ENCODE measurements at places on chromosomes 1 and 21. TPM values are rescaled to one million over a fixed set of nuclear protein-coding genes. Genes with fewer than 3 reads are reported as not detected.

- no peak for DNase-seq
These were observed 39.1 kb upstream of the FOXO6 start for GRCh38 chr1:41322101-41322661.

GRCh38 chr1:12183095-12183794 is 16.5 kb downstream of the TNFRSF1B start:
- no peak for DNase-seq

DNA sequence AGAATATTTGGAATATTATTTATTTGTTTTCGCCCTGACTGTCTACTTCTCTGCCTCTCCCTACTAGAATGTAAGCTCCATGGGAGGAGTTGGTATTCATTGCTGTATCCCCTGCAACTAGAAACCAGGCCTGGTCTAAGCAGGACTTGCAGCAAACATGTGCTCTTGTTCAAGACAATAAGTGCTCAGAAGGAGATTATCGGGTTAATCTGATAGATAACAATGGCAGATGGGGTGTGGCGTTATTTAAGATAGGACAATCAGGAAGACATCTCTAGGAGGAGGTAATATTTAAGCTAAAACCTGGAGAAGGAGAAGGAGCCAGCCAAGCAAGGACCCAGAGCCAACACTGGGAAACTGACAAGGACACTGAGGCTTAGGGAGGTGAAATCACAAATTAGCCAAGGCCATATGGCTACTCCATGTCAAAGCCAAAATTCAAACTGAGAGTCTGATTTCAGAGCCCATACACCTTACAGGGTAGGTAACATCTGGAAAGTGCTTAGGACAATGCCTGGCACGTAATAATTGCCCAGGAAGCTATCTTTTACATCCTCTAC is 41.5 kb downstream of the STYXL2 start:
- no peak for DNase-seq

The MEX3A gene
- 7.2 TPM for total RNA-seq

- DNase-seq = no peak
These were observed 89.0 kb upstream of the BCAR3 start for GRCh38 chr1:93770640-93771039.

DNA sequence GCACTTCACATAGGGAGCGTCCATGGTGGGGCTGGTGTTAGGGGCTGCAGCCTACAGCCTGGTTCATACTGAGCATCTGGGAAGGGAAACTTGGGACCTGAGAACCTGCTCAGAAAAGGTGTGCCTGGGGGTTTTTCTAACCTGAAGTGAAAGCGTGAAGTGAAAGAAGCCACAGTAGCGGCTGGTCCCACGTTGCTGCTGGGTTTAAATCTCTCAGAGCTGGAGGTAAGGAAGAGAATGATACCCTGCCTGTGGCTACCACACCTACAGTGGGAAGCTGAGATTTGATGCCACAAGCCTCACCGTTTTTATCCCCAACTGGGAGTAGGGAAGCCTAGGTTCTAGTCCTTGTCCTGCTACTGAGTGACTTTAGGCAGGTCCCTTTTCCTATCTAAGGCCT is 21.0 kb upstream of the FUCA1 start:
- no peak for DNase-seq

DNA sequence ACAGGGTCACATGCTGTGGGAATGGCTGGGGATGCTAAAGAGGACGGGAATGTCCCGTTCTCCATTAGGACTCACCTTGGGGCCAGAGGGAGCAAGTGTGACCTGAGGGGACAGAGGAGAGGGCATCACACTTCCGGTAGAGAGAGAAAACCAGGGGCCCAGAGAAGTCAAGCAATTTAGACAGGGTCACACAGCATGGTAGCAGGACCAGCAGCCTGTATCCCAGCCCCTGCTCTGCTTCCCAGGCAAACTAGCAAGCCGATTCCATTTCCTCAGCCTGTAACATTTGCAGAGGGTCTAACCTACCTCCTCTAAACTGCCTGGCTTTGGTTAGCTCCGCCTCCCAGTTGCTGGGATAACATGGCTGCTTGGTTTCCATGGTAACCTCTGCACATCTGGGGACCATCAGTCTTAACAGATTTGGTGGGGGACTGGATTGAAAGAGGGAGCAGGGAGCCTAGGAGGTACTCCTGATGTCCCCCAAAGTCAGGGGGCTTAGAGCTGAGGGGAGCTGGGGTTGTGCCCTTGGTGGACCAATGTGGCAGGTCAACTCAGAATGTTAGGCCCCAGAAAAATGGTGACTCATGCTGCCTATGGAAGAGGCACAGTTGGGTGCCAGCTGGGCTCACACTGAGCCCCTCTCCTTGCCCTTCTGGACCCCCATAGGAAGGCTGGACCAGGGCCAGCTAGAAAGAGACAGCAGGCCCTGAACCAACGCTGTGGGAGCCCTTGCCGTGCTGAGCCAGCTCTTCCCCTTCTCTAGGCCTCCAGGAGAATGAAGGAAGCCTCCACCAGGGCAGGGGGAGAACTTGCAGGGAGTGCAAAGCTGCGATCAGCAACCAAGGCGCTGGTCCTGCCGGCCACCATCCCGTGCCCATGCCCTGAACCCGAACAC is 9.5 kb downstream of the COL16A1 start:
- no peak for DNase-seq

GRCh38 chr21:44286716-44287632 is 1.3 kb downstream of the AIRE start:
- no peak for DNase-seq

- DNase-seq = no peak
These were observed 12.2 kb downstream of the ENO1 start for GRCh38 chr1:8866173-8866791.

The SPATA17 gene
- total RNA-seq = 4.7 TPM

Data from urinary bladder (tissue), 4 donors.